ENCODE measurements at places on chromosomes 3 and 15.

DNA sequence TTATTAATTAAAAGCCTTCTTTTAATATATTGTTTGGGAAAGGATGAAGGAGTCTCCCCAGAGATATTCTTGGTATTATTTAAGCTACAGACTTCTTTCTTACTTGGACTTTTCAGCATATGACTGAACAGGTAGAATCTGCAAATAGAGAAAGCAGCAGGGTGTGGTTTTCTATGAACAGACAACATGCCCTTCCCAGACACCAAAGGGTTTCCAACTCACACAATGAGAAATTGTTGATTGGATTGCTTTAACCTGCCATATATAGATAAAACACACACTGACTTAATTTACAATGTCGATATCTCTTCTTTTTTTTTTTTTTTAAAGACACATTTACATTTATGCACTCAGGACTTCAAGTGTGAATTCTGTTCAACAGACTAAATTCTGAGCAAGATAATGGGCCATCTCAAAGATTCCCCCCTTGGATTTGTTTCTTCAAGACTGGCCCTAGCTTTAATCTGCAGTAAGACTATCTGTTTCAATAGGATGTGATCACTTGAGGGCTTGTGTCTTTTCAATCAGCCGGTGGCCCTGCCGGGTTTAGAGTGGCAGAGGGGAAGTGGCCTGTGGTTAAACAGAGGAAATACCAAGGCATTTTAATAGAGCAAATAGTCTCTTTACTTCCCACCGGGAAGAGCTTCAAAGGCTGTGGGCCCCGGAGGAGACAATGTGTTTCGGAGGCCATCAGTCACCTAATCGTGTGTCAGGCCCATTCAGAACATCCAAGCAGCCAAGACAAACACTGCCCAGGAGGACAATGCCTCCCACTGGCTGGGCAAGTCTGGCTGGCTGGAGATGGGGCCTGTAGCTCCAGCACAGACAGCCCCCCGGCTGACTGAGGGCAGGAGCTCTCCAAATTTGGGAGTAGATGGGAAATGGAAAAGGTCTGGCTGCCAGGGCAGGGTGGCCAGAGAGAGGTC, 6.1 kb downstream of the IL17RD start:
- no peak for DNase-seq

DNA sequence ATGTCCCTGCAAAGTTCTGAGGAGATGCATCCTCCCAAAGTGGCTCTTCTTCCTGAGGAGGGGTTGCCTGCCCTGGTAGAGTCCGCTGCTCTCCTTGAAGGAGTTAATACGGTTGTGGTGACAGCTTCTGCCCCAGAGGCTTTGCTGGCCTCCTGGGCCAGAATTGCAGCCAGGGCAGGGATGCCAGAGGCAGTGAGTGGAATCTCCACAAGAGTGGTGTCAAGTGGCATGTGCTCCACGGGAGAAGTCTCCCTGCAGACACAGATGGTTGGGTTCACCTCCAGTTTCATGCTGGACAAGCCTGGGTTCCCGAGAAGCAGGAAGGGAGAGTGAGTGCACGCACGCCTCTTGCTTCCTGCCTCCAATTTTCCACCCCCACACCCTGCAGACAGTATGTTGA, 105.5 kb downstream of the SLC25A26 start:
- no peak for DNase-seq

GRCh38 chr15:51075826-51076523, 18.7 kb downstream of the TNFAIP8L3 start:
- no peak for DNase-seq

GRCh38 chr15:81480645-81481053, 106.6 kb upstream of the TMC3 start:
- DNase-seq: peak; percentile 29

DNA sequence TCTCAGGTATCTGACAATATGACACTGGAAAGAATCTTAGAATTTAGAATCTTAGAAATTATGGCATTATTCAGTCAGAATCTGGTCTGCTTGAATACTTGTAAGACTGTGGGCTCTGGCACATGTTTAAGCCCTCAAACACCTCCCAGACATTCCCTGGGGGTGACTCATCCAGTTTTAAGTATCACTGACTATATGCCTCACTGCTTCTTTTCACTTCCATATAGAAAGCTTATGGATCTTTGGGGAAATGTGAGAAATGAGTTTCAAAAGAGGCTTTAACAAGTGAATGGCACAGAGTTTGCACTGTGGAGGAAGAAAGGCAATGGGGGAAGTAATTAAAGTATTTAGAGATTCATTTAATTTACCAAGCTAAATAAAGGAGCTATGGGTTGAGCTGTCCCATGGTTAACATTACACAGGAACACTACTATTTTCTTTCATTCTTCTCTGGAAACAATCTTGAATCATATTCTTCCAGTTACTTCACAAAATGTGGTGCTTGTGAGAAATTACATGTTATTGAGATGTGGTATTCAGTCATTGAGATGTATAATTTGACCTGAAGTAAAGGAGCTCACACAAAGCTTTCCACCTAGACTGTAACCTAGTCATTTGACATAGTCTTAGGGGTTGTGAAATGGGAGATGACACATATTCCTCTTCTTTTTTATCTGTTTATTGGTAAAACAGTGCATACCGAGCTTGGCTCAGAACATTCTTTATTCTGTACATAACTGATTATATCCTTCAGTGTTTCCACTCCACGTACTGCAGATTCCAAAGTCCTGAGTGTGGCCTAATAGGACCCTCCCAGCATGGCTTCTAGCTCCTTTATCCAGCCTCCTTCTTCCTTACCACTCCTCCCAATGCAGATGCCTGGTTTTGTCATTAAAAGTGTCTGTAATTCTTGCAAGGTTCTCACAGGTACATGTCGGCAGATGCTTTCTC, 544.6 kb upstream of the NECTIN3 start:
- no peak for DNase-seq

GRCh38 chr15:101618076-101618475, 34.1 kb downstream of the TM2D3 start:
- no peak for DNase-seq

DNA sequence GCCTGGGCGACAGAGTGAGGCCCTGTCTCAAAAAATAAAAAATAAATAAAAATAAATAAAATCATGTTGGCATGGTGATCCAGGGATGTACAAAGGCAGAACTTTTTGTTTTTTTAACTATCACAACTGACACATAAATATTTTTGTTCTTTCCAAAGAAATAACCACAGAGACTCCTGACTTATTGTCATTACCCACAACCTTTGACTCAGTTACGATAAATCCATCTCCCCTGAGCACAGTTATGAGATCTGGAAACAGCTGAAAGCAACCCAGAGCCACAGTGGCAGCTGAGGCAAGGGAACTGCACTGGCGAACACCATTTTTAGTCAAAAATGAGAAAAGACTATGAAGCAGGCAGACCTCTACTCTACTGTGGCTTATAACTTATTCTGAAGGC, 24.0 kb downstream of the OSBPL10 start:
- no peak for DNase-seq

- no peak for DNase-seq
Observed at GRCh38 chr3:13709706-13710105, 160.8 kb downstream of the FBLN2 start.

GRCh38 chr3:103963599-103963998, 1403.1 kb upstream of the ALCAM start:
- no peak for DNase-seq

- DNase-seq: no peak
Observed at GRCh38 chr3:122535964-122536631, 21.4 kb upstream of the KPNA1 start.

DNA sequence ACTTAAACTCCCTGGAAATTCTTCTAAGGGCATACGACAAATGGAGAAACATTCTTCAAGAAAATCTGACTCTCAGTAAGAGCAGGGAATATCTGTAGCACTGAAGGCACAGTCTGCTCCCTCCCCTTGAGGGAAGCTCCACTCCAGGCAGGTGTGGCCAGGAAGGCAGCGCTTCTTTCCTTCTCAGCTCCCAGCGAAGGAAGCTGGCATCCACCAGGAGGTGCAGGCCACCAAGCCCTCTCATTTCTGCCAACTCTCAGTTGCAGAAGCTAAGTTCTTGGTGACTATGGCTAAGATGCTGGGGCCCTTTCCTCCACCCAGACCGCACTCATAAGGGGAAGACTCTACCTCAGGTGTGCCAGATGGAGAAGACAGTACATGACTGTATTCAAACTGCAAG, 37.7 kb upstream of the SLC41A3 start:
- no peak for DNase-seq

DNA sequence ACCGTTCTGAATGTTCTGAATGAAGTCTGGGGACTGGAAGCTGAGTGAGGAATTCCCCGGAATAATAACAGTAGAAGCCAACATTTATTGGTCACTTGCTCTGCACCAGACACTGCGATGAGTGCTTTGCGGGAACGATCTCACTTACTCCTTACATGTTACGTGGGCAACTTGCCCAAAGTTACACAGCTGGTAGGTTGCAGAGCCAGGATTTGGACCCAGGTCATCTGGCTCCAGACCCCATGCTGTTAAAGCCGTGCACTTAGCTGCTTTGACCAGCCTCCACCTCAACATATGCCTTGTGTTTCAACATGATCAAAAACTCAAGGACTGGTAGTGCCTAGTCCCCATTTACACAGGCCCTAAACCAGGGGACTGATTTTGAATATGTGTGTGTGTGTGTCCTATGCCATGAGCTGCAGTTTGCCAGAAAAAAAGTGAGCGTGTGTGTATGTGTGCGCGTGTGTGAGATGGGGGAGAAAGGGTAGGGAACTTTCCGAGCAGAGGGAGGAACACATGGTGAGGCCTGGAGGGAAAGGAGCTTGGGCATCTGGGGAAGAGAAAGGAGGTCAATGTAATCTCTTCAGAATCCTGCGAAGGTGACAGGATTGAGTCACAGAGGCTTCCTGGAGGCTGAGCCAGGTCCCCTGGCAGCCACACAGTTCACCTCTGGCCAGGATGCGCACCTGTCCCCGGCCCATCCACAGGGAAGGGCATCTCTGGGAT, 28.9 kb downstream of the LINGO1 start:
- peak; percentile 68 for DNase-seq

DNA sequence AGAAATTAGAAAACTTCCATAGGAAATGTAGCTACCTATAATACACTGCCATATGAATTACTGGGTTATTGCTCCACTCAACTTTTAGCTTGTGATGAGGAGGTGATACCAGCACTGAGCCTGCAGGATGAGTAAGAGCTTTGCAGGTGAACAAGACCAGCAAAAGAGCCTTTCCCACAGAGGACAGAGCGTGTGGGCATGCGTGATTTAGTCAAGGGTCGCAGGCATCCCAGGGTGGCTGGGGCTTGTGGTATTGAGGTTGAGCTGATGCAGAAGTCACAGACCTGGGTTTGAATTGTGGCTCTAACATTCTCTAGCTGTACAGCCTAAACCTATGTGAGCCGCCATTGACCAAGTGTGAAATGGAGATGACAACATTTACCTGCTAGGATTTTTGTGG, 5.6 kb downstream of the NRROS start:
- no peak for DNase-seq

DNA sequence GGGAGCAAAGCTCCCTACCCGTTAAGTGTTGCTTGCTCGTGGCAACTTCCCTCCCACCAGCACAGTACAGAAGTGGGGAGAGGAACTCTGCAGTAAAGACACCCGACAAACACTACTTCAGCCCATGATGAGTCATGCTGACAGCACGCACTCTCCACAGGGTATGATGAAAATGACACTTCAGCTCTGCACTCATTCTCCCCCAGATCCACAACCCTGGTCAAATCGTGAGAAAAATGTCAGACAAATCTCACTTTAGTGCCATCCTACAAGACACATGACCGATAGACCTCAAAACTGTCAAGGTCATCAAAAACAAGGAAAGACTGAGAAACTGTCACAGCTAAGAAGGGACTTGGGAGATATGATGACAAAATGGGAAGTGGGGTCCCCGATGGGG, 278.9 kb downstream of the OCA2 start:
- DNase-seq: no peak

- no peak for DNase-seq
Observed at GRCh38 chr15:42456531-42456930, 34.4 kb downstream of the ZNF106 start.

DNA sequence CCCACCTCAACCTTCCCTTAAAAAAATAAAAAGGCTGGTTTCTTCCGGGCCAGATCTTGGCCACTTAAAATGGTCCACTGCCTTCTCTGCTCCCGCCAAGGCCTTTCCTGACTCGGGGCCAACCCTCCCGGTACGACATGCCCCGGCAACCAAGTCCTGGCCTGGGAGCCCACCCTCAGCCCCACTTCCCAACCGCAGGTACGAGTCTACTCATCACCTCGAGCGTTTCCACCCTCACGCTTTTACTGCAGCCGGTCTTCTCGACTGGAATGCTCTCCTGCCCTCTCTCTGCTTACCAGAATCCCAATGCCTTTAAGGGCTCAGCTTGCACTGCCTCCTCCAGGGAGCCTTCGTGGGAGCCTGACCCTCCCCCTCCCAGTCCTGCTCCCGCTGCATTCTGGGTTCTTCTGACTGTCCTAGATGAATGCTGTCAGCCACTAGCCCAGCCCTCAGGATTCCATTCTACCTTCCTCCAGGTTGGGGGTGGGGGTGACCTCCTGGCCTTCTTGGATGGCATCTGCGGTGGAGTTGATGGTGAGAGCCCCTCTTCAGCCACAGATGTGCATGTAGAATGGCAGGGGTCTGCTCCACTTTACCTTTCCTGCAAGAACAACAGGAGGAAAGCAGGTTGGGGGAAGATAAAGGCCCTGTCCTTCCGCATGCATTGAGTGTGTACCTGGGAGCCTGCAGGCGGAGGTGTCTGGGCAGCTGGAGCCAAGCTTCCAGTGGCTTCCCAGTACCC, 1.1 kb upstream of the CSRNP1 start:
- no peak for DNase-seq

- DNase-seq: no peak
Observed at GRCh38 chr15:58980351-58980939, 7.0 kb upstream of the RNF111 start.

DNA sequence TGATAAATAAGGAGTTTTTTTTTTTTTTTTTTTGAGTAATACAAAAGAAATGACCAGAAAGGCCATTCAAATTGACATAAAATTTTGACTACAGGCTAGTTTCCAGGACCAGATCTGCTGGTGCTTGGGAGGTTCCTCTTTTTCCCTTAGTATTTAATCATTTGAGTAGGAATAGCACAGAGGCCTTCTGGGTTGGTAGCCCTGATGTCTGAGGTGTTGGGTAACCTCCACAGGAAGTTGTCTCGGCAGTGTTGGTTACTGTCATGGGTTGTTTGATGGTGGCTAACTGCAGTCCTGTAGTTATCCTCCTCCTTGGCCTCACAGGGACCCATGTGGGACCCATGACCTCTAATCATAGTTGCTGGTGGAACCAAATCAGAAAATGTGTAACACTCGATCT, 91.1 kb downstream of the USP13 start:
- DNase-seq: no peak

Measured in SHP77 treated with DMSO at 0.1 percent for 48 hours (cell line).